ENCODE measurements at places on chromosomes 5 and 9.

GRCh38 chr9:17342696-17343095 lies 207.9 kb downstream of the CNTLN start:
- DNase-seq: no peak

- DNase-seq: no peak
These were observed 52.4 kb upstream of the SHISAL2B start for GRCh38 chr5:64637837-64638443.

- DNase-seq: no peak
These were observed 212.8 kb upstream of the ATP10B start for GRCh38 chr5:161064781-161065180.

GRCh38 chr9:112367465-112367864 lies 12.4 kb upstream of the HSDL2 start:
- no peak for DNase-seq

DNA sequence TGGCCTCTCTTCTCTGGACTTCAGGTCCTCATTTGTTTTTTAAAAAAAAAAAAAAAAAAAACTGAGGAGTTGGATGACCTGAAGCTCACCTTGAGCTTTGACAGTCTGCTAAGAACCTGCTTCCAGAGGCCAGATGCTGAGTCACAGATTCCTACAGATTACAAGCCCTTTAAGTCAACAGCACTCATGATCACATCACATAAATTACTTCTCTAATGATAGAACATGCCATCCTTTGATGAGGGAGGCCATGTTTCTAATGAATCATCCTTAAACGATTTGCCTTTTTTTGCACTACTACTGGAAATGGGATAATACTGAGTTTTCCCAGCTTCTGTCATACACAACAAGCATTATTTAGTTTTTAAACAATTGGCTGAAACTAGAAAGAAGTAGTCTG lies 34.2 kb upstream of the MYOT start:
- no peak for DNase-seq

DNA sequence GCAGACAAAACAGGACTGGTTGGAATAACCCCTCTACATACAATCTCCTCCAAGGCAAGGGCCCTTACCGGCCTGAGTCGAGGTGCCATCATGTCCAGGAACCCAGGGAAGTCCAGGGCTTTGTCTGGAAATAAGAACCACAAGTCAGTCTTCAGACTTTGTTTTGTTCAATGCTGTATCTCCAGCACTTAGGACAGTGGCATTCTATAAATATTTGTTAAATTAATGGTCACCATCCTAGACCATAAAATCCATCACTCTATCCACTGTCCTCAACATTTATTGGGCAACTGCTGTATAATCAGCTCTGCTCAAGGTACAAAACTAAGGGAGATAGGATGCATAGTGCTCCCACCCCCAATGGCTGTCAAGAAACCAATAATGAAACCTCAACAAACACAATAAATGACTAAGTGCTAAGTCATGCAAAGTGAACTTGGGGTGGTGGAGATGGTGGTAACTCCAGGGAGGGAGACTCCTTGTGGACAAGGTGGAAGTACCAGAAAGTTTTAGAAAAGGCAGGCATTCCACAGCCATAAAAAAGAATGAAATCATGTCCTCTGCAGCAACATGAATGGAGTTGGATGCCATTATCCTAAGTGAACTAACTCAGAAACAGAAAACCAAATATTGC lies 5.0 kb downstream of the RELL2 start:
- DNase-seq: no peak

DNA sequence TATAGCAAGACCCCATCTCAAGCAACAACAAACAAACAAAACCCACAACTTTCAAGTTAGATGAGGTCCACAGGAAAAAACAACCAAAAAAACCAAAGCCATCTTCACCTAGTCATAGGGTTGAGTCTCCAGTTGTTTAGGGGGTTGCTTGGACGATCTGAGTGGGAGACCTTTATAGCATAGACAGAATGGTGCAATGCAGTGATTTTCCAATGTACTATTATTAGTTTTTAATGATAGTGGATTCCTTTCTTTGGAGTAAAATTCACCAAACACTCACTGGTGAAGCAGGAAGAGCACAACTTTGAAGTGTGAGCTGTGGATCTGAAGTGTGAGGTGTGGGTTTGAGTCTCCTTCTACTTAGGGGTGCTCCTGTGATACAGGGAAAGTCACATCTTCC lies 67.0 kb upstream of the KLF9 start:
- no peak for DNase-seq

- DNase-seq: no peak
These were observed 372.8 kb downstream of the NR2F1-AS1 start for GRCh38 chr5:93208141-93208751.

DNA sequence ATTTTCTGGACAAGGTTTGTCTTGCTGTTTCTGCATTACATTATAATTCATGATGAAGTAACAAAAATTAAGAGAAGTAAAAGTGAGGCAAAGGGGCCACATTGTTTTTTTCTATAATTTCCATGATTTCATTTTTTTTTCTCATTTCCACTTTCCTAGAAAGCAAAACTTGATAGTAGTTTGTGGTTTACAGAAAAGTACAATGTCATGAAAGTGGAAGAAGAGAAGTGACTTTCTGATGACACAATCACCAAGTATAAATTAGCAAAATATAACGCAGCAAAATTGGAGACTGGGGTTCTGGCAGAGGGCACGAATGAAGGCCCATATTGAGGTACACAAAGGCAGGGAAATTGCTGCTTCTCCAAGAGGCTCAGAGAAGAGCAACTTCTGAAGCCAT lies 5.0 kb upstream of the IFNA14 start:
- DNase-seq: no peak

GRCh38 chr5:53030893-53031292 lies 41.7 kb downstream of the ITGA2 start:
- DNase-seq: no peak

DNA sequence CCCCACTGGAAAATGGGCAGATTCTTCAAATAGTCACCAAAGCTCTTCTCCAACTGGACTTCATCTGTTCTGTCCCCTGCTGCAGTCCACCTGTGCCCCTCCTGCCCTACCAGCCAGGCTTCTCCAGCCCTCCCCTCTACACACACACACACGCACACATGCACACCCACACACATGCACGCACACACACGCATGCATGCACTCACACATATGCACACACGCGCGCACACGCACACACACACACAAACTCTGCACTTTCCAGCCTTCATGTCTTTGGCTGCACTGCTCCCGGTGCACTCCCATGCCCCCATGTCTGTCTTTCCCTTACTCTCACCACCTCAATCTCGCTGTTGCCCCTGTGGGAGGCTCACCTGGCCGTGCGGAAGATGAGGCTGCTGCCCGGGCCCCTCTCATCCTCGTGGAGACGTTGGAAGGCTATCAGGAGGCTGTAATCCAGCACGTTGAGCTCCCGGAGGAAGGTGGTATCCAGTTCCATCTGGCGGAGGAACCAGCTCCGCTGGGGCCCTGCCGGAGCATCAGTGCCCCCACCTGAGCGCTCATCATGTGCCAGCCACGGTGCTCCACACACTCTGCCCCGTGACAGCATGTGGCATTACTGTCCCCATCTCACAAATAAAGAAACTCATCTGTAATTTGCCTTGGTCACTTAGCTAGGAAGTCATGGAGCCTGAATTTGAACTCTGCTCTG lies 5.7 kb downstream of the PIP5KL1 start:
- DNase-seq: no peak

DNA sequence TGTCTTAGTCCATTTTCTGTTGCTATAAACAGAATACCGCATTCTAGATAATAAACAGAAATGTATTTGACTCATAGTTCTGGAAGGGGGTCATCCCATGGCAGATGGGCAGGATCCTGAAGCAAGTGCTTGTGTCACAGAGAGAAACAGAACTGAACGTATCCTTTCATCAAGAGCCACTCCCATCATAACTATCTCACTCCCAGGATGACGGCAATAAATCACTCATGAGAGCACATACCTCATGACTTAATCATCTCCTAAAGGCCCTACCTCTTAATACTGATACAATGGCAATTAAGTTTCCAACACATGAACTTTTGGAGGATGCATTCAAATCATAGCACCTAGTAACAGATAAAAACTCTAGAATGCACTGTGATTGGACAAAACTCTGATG lies 142.9 kb downstream of the CAMK4 start:
- DNase-seq: no peak

GRCh38 chr9:130237076-130237475 lies 28.5 kb upstream of the HMCN2 start:
- no peak for DNase-seq

GRCh38 chr5:177494346-177495195 lies 2.8 kb downstream of the PDLIM7 start:
- no peak for DNase-seq

GRCh38 chr9:69218166-69218565 lies 44.1 kb downstream of the TJP2 start:
- DNase-seq: no peak

GRCh38 chr5:23522553-23522952 lies 15.1 kb downstream of the PRDM9 start:
- DNase-seq: no peak

GRCh38 chr5:67297376-67297775 lies 100.8 kb upstream of the CD180 start:
- DNase-seq: no peak

- DNase-seq: no peak
These were observed 60.4 kb downstream of the DEPDC1B start for GRCh38 chr5:60639544-60639943.
